ENCODE measurements at places on chromosomes 6 and 20. TPM values are rescaled to one million over a fixed set of nuclear protein-coding genes. Genes with fewer than 3 reads are reported as not detected.

The PPP1R3G gene
- 7.3 TPM for total RNA-seq

DNA sequence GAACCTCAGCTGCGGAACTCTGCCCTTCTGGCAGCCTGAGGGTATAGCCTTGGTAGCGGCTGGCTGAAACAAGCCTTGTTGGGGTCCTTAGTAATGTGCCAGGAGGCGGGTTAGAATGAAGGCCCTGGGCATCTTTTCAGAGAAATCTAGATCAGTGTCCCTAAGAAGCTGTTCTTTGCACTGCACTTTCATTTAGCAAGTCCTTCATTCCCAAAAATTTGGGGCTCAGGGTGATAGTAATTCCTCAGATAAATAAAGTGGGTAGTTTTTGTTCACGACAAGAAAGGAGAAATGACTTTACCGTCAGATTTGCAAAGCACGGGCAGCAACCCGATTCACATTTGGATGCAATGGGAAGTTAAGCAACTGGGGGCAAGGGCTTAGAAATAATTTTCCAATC is 3.2 kb downstream of the INSM1 start:
- no peak for DNase-seq

DNA sequence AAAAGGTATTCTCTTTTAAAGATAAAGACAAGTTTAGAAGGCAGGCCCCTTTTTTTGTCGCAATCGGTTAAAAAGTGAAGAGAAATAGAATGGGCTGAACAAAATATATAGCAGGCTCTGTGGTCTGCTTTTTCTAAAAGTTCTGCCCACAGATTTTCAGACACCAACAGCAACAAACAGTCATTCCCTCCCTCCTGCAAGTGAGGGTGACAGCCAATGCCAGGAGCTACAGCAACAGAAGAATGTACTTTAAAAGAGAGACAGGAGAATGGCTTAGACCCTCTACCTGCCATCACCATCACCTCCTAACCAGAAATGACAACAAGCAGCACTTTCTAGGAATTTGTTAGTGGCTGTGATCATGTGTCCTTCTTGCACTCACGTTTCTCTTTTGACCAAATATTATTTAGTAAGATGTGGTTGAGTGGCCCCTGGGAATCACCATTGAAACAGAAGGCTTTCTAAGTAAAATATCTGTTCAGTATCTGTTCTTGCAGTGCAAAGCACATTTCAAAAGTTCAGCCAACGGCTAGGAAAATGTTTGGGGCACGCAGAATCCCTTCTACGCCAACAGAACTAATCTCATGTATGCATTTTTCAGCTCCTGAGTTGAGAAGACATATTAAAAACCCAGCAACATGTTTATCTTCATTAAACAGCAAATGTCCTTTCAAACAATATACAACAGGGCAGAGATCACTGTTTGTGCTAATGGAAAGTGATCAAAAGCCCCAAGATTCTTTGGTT is 248.5 kb downstream of the ATXN1 start:
- no peak for DNase-seq

GRCh38 chr6:44415873-44416502 is 28.5 kb downstream of the CDC5L start:
- no peak for DNase-seq

DNA sequence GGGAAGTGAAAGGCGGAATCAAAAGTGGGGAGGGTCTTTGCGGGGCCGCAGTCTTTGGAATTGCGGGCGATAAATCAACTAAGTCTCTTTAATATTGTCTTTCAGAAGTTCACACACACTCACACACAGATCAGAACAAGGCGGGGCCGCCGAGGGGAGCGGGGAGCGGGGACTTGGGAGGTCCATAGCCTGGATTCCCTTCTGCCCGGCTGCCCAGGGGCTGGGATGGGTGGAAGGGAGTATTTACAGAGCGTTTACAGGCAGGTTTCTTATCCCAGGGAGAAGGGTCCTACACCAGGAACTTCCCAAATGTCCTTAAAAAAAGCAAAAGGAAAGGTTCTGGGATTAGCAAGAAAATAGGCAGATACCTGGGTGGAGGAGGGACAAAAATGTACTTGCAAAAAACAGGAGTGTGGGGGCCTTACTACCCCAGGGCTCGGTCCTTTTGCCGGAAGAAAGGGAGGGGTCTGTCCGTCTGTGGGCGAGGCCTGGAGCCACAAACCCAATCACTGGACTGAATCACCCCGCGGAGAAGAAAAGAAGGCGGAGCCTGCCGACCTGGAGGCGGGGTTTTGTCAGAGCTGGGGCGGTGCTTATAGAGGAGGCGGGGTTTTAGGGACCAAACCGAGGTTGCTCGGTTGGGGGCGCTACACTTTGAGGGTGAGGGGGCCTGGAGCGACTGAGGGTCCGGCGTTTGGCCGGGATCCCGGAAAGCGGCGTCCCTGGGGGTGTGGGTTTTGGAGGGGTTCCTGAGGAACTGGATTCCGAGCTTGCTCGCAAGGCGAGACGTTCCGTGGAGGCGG is 3.2 kb downstream of the PRRT1 start:
- DNase-seq, result no peak

GRCh38 chr20:63957690-63958441 is 1.6 kb upstream of the UCKL1 start:
- DNase-seq, result no peak

DNA sequence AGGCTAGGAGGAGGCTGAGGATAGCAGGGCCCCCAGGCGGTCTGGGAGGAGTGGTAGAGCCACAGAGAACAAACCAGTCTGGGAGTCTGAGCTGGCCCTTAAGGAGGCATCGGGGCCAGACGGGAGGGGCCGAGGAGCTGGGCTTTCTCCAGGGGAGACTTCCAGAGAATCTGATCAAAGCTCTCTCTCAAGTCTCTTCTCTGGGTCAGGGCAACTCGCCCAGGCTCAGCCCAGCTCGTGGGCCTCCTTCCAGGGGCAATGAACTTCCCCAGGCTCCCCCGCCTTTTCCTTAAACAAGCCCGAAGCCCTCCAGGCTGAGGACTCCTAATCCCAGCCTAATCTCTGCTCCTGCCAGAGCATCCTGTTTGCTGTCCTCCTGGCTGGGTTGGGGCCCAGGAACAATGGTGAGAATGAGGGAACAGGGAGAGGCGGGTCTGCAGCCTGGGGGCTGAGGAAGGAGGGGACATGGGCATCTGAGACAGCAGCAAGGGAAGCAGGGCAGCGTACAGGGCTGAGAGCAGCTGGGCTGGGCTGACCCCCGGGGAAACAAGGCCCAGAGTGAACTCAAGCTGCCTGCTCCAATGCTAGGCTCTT is 173.6 kb downstream of the ANKRD60 start:
- DNase-seq, result no peak

DNA sequence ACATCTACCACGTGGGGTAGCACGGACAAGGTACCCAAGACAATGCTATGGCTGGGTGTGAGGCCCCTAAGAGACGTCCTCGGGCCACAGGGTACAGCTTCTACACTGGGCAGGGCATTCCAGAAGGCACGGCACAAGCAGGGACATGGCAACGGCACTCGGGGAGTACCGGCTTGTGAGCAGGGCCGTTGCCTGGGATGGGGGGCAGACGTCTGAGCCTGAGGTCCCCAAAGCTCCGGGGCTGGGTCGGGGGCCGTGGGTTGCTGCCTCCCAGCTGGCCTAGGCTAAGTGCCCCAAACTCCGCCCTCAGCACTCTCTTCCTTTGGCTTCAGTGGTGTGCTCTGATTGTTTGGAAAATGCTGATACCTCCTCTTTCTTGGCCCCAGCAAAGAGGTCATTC is 110.6 kb downstream of the SULF2 start:
- DNase-seq, result no peak

The BTBD9 gene
- total RNA-seq, result 30.1 TPM

The RIPOR3 gene
- total RNA-seq, result 4.5 TPM

The LY6G6D gene
- not detected for total RNA-seq

DNA sequence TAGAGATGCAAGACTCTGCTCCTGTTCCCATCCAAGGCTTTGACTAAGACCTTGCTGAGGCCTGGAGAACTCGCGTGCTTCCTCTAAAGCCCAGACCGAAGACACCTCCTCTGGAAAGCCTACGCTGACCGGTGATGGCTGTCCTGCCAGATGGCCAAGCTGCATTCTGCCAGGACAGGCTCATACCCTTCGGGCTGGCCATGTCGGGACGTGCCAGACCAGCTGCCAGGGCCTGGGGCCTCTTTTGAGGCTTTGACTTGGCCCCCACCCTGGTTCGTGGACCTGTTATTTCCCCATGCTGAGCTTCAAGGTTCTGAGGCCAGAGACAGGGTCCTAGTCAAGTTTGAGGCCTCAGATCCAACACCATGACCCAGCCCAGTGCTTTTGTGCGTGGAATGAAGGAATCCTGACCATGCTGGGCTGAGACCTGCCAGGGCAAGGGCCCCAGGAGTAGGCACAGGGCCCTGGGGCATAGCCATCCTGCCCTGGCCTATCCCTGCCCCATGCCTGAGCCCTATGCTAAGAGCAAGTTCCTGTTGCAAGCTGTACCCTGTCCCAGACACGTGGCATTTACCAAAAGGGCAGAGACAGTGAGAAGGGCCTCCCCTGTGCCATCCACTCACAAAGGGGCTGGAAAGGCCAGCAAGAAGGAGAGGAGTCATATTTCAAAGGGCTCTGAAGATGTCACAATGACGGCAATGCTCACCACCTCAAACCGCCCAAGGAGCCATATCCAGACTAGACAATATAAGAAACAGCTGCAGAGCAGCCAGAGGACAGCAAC is 42.8 kb downstream of the MRPL14 start:
- DNase-seq, result no peak

GRCh38 chr6:82362878-82363427 is 664 bp upstream of the TPBG start:
- DNase-seq, result no peak

The TAGAP gene
- total RNA-seq, result 3.2 TPM
